ENCODE measurements at places on chromosomes 5 and 9.

DNA sequence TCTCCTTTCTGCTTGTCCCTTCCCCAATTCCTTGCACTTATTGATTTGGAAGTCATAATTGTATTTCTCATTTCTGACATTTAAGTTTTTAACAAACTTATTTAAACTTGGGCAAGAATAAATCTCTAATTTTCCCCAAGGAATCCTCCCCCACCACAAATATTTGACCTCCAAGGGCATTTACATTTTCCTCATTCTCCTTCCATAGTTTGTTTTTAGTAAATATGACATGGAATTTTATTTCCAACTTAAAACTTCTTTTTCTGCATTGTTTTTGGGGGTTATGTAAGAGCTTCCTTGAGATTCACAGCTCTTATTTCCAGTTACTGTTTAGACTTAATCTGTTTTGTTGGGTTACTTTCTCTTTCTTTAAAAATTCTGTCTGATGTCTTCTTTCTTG, 64.9 kb downstream of the ZNF618 start:
- no peak for DNase-seq

GRCh38 chr5:180138976-180139730, 67.6 kb upstream of the RNF130 start:
- peak; percentile 6 for DNase-seq

- no peak for DNase-seq
Measured at GRCh38 chr9:115010874-115011273, 80.5 kb upstream of the TNFSF8 start.

DNA sequence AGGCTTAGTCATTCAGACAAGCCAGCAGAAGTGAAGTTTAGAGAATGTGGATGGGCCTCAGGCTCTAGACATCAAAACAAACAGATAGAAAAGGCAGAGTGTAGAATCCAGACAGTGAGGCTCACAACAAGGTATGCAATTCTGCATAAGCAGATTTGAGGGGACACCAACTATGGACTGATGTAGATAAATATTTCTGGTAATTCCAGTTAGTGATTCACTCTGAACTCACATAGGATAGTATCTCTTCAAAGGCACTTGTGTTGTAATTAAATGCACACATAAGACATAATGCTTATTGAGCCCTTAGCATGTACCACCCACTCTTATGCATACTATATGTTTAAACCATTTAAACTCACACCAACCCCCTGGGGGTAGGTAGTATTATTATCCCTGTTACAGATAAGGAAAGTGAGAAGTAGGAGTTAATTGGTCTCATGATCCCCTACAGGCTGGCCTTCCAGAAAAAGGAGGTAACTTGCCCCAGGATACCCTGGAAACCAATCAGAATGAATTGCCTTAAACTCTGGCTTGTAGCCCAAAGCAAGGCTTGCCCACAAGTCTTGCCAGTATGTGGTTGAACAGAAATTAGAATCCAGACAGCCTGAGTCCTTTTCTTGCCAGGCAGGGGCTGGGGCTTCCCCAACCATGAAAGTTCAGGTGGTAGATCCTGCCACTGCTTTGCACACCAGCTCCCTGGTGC, 39.5 kb upstream of the HSPB3 start:
- DNase-seq = no peak

GRCh38 chr5:4942831-4943178, 197.3 kb upstream of the ADAMTS16 start:
- no peak for DNase-seq

- no peak for DNase-seq
Measured at GRCh38 chr5:168317521-168318147, 26.2 kb downstream of the WWC1 start.

DNA sequence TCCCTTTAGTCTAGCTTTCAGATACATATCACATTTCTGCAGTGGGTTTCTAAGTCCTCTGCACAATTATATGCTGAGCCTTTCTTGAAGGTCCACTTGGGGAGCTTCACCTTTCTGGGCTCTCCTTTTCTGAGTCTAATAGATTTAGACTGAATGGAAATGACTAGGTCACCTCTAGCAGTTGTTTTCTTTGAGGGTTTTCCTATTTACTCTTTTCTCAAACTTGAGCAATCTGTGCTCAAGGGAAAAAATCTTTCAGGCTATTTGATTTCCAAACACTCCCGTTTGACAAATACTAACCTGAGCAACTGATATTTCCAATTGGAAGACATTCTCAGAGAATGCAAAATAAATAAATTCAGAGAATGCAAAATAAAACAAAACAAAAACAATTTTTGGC, 39.0 kb downstream of the ISOC1 start:
- no peak for DNase-seq

DNA sequence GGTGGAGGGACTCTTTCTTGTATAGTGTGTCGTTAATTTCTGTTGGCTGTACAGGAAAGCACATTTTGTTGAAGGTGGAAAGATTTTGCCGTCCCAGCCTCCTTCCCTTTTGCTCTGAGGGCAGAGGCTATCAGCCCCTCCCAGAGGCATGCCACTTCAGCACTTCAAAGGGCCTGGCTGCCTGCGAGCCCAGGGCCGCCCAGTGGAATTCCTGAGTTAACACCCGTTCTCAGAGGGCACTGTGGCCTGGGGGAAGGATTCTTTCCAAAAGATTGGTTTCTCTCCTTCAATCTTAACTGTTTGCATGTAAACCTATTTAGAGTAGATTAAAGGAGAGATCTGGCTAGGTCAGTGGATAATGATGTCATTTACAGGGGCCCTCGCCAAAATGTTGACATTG, 238.6 kb downstream of the FANCC start:
- DNase-seq = no peak

DNA sequence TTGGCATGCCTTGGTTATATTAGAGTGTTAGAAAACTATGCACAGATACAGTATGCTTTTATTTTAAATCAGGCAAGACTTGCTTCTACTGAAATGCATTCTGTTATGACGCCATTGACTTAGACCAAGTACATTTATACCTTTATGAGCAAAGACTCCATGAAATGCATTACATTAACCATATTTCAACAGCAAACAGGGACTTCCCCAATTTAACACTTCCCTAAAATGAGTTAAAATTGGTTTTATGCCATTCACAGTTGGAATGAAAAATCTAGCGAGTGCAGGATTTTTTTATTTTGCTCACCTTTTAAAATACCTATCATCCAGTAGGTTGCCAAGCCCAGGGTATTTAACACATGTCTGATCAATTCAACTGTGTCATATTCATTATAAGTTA, 272.1 kb upstream of the IZUMO3 start:
- DNase-seq = no peak

- no peak for DNase-seq
Measured at GRCh38 chr5:15021266-15022046, 149.9 kb upstream of the ANKH start.

DNA sequence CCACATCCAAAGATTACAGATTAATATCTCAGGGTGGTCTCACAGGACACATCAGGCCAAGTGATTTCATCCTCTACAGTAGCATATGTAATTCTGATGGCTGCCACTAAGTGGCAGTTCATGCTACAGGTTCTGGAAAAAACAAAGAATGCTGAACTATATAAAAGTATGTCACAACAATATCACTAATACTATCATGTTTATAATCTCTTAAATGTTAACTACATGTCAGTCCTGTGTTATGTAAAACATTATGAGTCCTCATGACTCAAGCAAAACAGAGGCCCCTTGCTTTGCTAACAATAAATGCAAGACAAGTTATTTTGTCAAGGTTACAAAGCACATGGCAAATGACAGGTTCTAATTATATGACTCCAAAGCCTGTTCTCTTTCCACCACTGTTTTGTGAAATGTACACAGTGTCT, 233.2 kb downstream of the FBXL17 start:
- no peak for DNase-seq

DNA sequence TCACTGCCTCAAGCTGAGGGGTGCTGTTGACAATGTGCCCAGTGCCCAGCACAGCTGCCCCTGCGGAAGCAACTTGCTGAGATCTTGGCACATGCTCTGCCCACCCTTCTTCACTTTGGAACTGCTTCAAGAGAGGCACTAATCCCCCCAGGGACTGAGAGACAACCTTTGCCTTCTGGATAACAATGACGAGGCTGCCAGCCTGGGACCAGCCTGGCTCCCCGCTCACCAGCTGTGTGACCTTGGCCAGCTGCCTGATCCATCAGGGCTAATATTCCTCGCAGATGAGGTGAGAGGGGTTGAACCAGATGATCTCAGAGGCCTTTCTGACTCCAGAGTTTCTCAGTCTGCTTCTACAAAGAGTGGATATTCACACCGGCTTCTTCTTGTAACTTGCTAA, 81.0 kb downstream of the SHB start:
- DNase-seq = no peak

DNA sequence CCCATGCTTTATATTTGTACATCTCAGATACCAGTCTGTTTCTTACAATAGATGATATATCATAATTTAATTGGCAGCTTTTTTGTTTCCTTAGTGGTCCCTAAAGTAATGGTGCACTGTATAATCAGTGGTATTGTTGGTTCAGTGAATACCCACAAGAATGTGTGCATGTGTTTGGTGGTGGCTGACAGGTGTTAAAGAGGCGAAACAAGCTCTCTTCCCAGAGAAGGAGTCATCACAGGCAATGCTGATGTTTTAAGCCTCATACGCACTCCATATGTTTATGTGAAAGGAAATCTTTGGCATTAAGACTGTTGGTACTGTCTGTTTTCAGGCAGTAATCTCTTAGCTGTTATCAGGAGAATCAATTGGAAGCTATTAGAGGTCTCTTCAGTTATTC, 49.2 kb upstream of the KIAA1958 start:
- DNase-seq = no peak

GRCh38 chr5:154493274-154493673, 15.2 kb upstream of the HAND1 start:
- DNase-seq = no peak

GRCh38 chr9:109652971-109653370, 127.0 kb upstream of the PALM2AKAP2 start:
- no peak for DNase-seq

- DNase-seq = no peak
Measured at GRCh38 chr5:78693339-78693738, 44.8 kb upstream of the LHFPL2 start.

- no peak for DNase-seq
Measured at GRCh38 chr9:90095682-90096081, 490.9 kb downstream of the GADD45G start.

- DNase-seq = no peak
Measured at GRCh38 chr5:110727025-110727314, 499 bp upstream of the TMEM232 start.

GRCh38 chr9:137139468-137140150, 655 bp downstream of the GRIN1 start:
- DNase-seq = no peak
